ENCODE measurements at places on chromosomes 13 and 19. TPM values are rescaled to one million over a fixed set of nuclear protein-coding genes. Genes with fewer than 3 reads are reported as not detected.

The F10 gene
- total RNA-seq = not detected

The KIRREL2 gene
- 1.7 TPM for total RNA-seq

The ATP4A gene
- total RNA-seq = not detected

The CD70 gene
- total RNA-seq = 55.4 TPM

The FSD1 gene
- 39.1 TPM for total RNA-seq

The ADAMTSL5 gene
- 3.6 TPM for total RNA-seq

The LPAR6 gene
- total RNA-seq = 4.9 TPM

The MYO9B gene
- 137 TPM for total RNA-seq

The ZFP14 gene
- 1.7 TPM for total RNA-seq

The CFD gene
- total RNA-seq = 1.2 TPM

The MVB12A gene
- total RNA-seq = 40.8 TPM

The ZNF506 gene
- 13.5 TPM for total RNA-seq

The MARK4 gene
- 27.1 TPM for total RNA-seq

The LCP1 gene
- 758 TPM for total RNA-seq

The CEACAM8 gene
- not detected for total RNA-seq

The FKRP gene
- 25.1 TPM for total RNA-seq

The RNF113B gene
- not detected for total RNA-seq

The ZNF382 gene
- 10.8 TPM for total RNA-seq

The PSG2 gene
- not detected for total RNA-seq

The TARM1 gene
- total RNA-seq = not detected

The GNA15 gene
- 109 TPM for total RNA-seq

The LILRB2 gene
- not detected for total RNA-seq

The IZUMO4 gene
- total RNA-seq = 7.1 TPM

The KASH5 gene
- not detected for total RNA-seq

The SHISA2 gene
- total RNA-seq = 9.4 TPM

The FCER2 gene
- total RNA-seq = not detected

The TMPRSS9 gene
- total RNA-seq = not detected

The VSTM1 gene
- not detected for total RNA-seq

The ZNF470 gene
- total RNA-seq = 1.2 TPM

The NHLRC3 gene
- total RNA-seq = 20.4 TPM

The ZNF784 gene
- total RNA-seq = 3.0 TPM

The P2RY11 gene
- total RNA-seq = 64.9 TPM

The NAXD gene
- total RNA-seq = 22.0 TPM

The ICAM1 gene
- total RNA-seq = 92.2 TPM

The SELENOV gene
- total RNA-seq = not detected

The GNG8 gene
- 18.6 TPM for total RNA-seq

The CEACAM5 gene
- not detected for total RNA-seq

The THAP8 gene
- total RNA-seq = 1.6 TPM

The CACTIN gene
- total RNA-seq = 40.8 TPM

The TYROBP gene
- total RNA-seq = not detected

The SYT5 gene
- total RNA-seq = not detected

The MYPOP gene
- total RNA-seq = 6.9 TPM

The SOX1 gene
- total RNA-seq = not detected

The ERVV-1 gene
- total RNA-seq = not detected

The LRRC63 gene
- 0.17 TPM for total RNA-seq

The RFPL4A gene
- total RNA-seq = not detected

The PEX11G gene
- 1.5 TPM for total RNA-seq

The KLF1 gene
- 0.80 TPM for total RNA-seq

The COX7A1 gene
- not detected for total RNA-seq

The N4BP2L1 gene
- total RNA-seq = 17.7 TPM

The POLD1 gene
- total RNA-seq = 171 TPM

The FFAR3 gene
- 0.36 TPM for total RNA-seq

The CYP4F12 gene
- total RNA-seq = not detected
